ENCODE measurements at places on chromosomes 3 and 15.

DNA sequence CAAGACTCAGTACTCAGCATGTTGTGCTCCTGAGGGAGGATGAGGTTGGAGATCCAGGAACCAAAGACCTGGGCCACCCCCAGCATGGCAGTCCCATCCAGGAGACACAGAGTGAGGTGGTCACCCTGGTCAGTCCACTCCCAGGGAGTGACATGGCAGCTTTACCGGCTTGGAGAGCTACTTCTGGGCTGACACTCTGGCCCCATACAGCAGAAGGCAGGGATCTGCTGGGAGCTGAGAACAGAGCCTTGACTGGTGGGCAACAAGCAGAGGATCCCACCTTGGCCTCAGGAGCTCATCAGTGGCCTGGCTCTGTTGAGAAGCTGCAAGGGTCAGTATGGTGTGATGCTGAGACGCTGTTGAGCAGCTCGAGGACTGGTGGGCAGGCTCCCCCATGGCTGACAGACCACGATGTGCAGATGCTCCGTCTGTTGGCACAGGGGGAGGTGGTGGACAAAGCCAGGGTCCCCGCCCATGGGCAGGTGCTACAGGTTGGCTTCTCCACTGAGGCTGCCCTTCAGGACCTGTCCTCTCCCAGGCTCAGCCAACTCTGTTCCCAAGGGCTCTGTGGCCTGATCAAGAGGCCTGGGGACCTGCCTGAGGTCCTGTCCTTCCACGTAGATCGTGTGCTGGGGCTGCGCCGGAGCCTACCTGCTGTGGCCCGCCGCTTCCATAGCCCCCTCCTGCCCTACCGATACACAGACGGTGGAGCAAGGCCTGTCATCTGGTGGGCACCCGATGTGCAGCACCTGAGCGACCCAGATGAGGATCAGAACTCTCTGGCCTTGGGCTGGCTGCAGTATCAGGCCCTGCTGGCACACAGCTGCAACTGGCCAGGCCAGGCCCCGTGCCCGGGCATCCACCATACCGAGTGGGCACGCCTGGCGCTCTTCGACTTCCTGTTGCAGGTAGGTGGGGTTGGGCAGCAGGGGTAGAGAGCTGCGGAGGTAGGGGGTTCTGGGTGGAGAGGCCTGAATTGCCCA is 53.8 kb downstream of the GASK1A start:
- no peak for DNase-seq

GRCh38 chr15:34119291-34119690 is 17.4 kb downstream of the PGBD4 start:
- no peak for DNase-seq

DNA sequence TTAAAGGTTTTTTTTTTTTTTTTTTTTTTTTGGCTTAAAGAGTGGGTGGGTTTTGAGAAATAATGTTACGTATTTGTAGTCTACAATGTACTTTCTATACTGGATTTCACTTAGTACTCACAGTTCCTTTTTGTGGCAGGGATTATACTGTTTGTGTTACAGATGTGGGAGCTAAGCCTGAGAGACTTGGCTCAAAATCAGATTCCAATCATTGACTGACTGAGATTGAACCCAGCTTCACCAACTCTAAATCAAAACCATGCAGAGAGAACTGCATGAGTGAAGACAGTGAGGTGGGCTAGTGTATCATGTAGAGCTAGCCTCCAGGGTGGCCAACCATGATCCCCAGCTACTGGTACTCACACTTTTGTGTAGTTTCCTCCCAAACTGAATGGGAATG is 68.0 kb downstream of the TMEM108 start:
- no peak for DNase-seq

GRCh38 chr3:127368186-127369032 is 80.6 kb upstream of the PRR20G start:
- DNase-seq = no peak

- DNase-seq = no peak
Observed at GRCh38 chr15:53196242-53196641, 406.1 kb upstream of the ONECUT1 start.

DNA sequence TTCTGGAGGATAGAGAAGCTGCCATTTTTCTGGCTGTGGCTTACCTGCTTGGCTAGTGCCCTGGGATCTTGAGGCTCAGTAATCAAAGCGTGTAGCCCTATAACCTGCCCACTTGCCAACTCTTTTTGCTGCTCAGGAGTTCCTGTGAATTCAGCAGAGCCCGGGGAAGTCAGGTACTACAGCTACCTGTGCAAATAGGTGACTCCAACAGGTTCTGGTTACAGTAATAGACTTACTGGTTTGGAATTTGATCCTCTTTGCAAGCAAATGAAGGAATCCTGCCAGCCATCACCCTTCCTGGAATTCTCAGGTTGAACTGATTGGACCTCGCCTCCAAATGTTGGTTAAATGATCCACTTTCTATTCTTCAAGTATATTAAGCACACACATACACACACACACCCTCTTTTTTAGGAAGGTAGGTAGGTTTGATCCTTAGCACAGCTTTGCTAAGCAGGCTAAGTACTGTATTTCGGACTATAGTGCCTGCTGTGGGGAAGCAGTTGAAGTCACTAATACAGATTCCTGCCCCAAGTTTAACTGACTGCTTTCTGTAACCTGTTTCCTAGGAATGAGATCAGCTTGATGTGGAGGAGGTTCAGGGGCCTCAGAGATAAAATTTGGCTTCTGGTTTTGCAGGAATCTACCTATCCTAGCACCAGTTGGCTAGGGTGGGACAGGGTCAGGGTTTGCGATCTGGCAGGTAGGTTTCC is 2.3 kb downstream of the PPCDC start:
- DNase-seq = no peak

All from activated naive CD8-positive, alpha-beta T cell treated with anti-CD3 and anti-CD28 coated beads, Interleukin-2, amount 50 U/mL, for 16 hours (primary cell).